ENCODE measurements at places on chromosomes 1 and 21. TPM values are rescaled to one million over a fixed set of nuclear protein-coding genes. Genes with fewer than 3 reads are reported as not detected.

NBPF6 gene
- not detected for total RNA-seq

GRCh38 chr1:55298167-55298894, 83.2 kb upstream of the USP24 start:
- DNase-seq: no peak
- no peaks in the 10 kb centered on the region for H3K27me3 ChIP-seq
- H3K27ac ChIP-seq: no peak overlapping the region
- no peak overlapping the region for H3K4me3 ChIP-seq
- H3K4me1 ChIP-seq: no peaks in the 10 kb centered on the region

DNA sequence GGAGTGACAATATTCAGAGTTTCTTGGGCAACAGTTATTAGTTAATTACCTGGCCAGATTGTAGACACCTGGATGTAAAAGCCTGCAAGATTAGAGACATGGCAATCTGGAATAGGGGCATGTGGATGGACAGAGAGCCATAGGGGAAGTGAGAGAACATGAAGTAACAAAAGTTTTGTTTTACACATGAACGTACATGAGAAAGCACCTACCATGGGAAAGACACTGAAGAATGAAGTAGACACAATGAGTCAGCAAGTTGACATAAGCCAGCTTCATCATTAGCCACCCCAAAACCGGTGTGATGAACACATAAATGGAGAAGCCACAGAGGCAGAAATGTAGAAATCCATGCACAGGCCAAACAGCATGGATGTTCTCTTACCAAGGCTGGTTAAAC, 462.1 kb upstream of the C1orf87 start:
- no peak overlapping the region for H3K27ac ChIP-seq
- H3K4me1 ChIP-seq: no peaks in the 10 kb centered on the region
- DNase-seq: no peak

WNT3A gene
- not detected for total RNA-seq

DNA sequence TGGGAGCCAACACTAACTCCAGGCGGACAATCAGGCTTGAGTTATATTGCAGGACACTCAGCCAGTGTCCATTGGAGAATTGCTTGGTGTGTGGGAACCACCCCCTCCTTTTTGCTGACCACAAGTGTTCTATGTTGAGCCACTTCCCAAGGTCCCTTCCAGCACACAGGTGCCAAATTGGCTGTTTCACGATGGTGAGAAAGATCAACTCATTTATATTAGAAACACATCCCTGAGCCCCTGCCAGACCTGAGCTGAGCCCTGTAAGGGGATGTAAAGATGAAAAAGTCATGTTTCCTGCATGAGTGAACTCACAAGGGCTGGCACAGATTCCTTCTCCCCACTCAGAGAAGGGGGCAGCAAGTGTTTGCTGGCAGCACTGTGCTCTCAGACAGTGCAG, 96.5 kb downstream of the KCNN3 start:
- no peak overlapping the region for H3K4me3 ChIP-seq
- no peak for DNase-seq
- H3K4me1 ChIP-seq: no peaks in the 10 kb centered on the region
- H3K36me3 ChIP-seq: no peaks in the 10 kb centered on the region
- H3K27ac ChIP-seq: no peak overlapping the region

GRCh38 chr1:45796381-45796780, 7.0 kb upstream of the MAST2 start:
- H3K27me3 ChIP-seq: peaks cover 3% of the 10 kb centered on the region
- no peaks in the 10 kb centered on the region for H3K4me1 ChIP-seq
- no peak overlapping the region for H3K4me3 ChIP-seq
- no peak for DNase-seq
- H3K27ac ChIP-seq: no peak overlapping the region

DNA sequence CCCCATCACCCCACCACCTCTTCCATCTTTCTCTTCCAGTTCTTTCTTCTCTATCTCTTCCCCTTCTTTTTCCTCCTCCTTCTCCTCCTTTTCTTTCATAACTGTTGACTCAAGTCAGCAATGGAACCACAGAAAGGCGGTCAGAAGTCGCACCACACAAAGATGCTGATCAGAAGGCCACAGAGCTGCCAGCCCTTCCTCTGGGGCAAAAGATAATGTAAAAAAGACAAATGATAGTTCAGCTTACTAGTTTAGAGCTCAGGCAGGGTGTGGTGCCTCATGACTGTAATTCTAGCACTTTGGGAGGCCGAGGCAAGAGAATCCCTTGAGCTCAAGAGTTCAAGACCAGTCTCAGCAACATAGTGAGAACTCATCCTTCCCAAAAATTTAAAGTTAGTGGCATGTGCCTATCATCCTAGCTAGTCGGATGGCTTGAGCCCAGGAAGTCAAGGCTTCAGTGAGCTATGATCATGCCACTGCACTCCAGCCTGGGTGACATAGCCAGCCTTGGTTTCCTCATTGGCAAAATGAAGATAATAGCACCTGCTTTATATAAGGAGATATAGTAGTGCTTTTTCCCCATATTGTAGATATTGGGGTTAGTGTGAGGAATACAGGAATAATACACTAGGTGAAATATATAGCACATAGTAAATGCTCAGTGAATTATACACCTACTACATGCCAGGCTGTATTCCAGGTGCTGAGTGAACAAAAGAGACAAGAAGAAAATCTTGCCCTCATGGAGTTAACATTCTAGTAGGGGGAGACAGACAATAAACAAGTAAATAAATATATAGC, 12.5 kb upstream of the IGSF3 start:
- no peak overlapping the region for H3K4me3 ChIP-seq
- H3K36me3 ChIP-seq: no peaks in the 10 kb centered on the region
- no peak for DNase-seq
- H3K27me3 ChIP-seq: no peaks in the 10 kb centered on the region
- H3K4me1 ChIP-seq: no peaks in the 10 kb centered on the region

DNA sequence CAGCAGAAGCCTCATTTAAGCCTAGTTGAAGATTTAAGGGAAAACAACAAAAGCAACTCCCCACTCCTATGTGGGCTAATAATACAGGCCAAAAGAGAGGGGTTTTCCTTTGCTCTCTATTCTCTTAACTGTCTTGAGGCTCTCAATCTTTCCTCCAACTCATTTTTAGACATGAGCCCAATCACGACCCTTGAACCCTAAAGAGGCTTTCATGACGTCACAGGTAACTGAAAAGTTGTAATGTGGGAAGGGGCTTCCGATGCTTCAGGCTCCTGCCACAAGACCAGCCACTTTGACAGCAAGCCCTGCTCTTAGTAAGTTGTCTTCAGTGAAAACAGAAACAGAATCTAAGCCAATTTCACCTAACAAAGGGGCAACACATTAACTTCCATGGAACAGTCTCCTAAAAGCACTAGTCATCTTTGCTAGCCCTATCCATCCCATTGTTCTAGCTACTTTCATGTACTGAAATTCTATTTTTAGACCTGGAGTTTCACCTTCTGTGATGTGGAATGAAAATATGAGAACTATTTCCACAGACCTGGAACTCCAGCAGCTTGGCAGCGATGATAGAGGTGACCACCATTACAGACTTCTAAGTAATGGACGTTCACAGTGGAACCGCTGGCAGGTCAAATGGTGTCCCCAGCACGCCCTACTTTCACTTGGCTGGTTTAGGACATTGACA, 36.3 kb downstream of the GPR161 start:
- H3K36me3 ChIP-seq: no peaks in the 10 kb centered on the region
- DNase-seq: no peak
- no peak overlapping the region for H3K27ac ChIP-seq
- H3K4me1 ChIP-seq: no peaks in the 10 kb centered on the region

HLX gene
- 18.4 TPM for total RNA-seq
